Foreskin fibroblast (primary cell): ENCODE measurements at places on chromosomes 11 and 22.
A peak's percentile ranks its signal among the peaks of the same experiment; 100 is the strongest.

DNA sequence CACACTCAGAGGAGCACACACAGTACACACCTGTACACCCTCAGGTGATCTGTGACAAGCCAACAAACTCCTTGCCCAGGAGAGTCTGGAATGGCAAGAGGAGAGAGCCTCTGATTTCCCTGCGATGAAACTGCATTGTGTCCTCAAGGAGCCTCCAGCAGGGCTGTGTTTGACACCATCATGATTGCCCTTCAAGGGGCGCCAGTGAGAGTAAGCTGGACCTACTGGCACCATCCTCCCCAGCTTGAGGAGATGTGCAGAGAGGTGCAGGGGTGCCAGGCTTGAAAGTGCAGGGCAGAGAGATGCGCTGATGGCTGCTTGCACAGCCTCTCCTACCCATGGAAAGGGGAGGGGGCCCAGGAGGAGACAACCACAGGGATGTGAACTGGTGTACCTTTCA, 188.8 kb upstream of the CADM1 start:
- DNase-seq = no peak

- DNase-seq = no peak
Measured at GRCh38 chr11:102012946-102013345, 34.3 kb upstream of the CFAP300 start.

DNA sequence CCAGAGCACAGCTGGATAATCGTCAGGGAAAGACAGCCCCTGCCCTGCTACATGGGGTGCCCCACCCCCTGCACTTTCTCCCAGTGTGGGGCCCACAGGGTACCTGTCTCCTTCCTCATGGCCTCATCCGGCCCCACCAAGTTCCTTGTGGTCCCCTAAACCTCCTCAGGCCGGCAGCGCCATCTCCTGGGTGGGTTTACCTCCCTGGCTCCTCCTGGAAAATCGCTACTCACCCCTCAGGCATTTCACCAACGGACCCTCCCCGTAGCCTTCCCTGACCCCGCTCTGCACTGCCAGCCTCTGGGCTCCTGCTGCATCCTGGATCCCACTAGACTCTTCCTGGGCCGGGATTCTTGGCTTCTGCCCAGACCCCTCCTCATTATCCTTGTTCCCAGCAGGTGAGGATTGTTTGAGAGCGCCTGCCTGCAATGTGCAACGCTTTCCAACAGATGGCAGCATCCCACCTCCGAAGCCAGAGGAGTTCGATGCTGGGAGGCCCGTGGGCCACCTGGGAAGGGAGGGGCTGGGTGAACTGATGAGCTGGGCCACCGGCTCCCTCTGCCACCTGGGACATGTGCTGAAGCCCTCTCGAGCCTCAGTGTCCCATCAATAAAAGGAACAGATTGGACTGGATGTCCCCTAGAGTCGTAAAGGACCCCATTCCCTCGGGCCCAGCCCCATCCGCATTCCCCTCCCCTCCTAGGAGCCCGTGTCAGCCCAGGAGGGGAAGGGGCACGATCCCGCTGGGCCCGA, 44.2 kb upstream of the TTLL12 start:
- peak; percentile 20 for DNase-seq

DNA sequence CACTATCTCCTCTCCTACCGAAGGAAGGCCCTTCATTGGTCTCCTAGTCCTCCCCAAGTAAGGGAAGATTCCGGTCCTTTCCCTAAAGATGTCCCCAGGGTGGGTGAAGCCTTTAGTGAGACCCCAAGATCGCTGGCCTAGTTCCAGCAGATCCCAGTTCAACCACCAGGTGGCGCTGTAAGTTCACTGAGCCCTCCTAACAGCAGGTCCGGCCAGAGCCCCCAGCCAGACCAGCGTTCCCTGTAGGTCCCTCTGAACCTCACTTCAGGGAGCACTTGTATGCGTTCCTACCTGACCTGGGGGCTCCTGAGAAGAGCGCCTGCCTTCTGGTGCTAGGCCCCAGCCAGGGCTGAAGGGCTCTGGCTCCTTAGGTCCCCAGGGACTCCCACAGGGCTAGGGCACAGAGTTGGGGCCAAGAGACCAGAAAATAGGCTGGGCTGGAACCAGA, 38.1 kb downstream of the LMO1 start:
- DNase-seq = peak; percentile 16

GRCh38 chr22:50190182-50190940, 4.6 kb downstream of the TRABD start:
- peak; percentile 78 for DNase-seq

- DNase-seq = no peak
Measured at GRCh38 chr11:101254037-101254436, 124.4 kb upstream of the PGR start.
